ENCODE measurements at places on chromosomes 2 and 18.

DNA sequence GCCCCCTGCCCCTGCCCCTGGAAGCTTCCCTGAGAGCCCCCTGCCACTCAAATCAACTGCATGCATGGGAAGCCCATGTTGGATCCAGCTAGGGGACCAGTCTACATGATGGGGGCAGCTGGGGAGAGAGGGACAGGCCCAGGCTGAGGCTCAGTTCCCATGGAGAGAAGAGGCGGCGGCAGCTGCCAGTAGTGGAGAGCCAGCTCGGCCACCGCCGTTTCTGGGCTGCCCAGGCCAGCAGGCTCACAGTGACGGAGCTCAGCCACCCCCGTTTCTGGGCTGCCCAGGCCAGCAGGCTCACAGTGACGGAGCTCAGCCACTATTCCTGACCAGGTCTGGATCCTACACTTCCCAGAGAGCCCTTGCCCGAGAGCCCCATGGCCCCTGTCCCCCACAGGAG lies 3.6 kb downstream of the MAB21L4 start:
- DNase-seq = no peak

GRCh38 chr18:75244351-75245313 lies 34.0 kb downstream of the TSHZ1 start:
- no peak for DNase-seq

- no peak for DNase-seq
Measured at GRCh38 chr18:3269914-3270299, 8.0 kb downstream of the MYL12B start.

DNA sequence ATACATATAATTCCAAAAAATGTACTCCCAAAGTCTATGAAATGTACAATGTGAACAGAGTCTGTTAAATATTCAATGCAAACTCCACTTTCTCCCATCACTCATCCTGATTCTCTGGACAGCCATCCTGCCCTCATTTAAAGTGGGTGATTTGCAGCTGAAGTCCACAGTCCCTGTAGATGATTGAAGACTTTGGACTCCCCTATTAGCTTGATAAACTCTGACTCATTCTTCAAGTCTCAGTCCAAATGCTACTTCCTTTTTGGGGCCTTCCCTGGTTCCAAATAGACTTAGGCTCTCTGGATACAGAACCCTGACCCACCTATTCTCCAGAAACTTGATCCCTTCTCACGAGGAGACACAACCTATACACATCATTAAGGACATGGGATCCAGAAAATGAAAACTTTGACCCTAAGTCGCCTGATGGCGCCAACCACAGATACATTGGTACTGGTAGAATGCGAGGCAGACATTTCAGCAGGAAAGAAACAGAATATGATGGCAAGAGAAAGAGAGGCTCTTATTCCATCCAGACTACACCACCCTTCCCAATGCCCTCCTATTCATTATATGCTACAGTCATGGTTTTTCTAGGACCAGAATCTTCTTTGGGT lies 122.7 kb downstream of the VIT start:
- DNase-seq = no peak

All from mesothelial cell of epicardium (in vitro differentiated cells).